ENCODE measurements at places on chromosomes 1 and 21.

DNA sequence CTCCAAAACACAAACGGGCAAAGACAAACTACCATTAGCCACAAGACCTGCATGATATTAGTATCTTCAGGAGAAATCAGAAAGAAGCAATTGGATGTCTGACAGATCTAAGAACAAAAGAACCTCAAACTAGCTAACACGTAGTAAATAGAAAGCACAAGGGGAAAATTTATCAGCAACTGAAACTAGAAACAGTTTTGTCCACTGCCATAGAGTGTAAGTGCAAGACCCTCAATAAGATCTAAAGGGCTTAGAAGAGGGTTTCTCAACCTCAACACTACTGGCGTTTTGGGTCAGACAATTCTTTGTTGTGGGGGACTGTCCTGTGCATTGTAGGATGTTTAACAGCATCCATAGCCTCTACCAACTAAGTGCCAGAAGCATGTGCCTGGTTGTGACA is 54.0 kb downstream of the KLHL20 start:
- DNase-seq, result no peak

- DNase-seq, result no peak
These were observed 21.2 kb upstream of the THRAP3 start for GRCh38 chr1:36203027-36203553.

- no peak for DNase-seq
These were observed 22.0 kb downstream of the KIAA0319L start for GRCh38 chr1:35535243-35535642.

- no peak for DNase-seq
These were observed 2.8 kb upstream of the KRTAP10-5 start for GRCh38 chr21:44583089-44583799.

- no peak for DNase-seq
These were observed 14.2 kb downstream of the BLACAT1 start for GRCh38 chr1:205441716-205442050.
